ENCODE measurements at places on chromosomes 13 and 19.

DNA sequence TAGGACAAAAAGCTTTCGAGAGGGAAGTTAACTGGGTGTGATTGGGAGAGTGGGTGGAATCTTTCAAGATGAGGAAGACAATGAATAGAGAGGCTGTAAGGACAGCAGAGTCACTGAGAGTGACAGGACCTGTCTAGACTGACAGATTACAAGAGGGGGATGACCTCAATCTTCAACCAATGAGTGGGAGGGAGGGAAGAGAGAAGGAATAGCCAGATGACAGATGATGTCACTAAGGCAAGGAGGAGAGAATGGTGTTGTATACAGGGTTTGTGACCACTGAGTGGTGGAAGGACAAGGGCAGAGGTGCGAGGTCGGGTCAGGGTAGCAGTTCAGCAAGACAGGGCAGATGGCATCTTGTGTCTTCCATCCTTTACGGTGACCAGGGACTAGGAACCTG, 5.8 kb upstream of the ILF3 start:
- no peak for DNase-seq

GRCh38 chr13:35917942-35918645, 213.1 kb downstream of the DCLK1 start:
- DNase-seq = no peak

DNA sequence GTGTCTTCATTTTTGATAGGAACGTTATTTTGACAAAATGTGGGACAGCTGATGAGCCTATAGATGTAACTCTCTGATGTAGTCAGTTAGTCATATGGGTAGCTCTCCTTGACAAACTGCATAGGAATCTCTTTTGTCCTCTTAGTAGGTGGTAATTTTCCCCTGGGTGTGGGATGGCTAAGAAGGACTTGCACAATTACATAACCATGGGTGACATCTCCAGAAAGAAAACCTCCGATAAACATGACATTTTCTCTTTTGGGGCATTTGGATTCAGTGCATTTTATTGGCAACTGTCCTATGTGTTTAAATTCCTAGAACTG, 41.8 kb downstream of the IGFL3 start:
- DNase-seq = no peak

DNA sequence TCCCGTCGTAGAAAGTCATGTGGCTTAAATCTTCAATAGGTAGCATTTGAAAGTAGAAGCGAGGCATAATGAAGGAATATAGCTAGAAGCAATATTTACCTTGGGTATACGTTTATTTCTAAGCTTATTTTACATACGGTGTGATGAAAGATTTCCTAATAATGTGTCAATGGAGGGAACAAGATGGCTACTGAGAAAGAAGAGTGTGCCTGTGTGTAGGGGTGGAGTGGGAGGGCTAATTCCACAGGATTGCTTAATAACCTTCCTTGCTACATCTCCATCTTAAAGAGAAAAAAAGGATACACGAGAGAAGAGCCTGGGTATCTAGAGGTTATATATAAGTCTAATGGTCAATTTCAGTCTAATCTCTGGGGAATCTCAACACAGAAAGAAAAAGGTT, 2.0 kb downstream of the SPART start:
- DNase-seq = no peak

Data from endothelial cell (in vitro differentiated cells).